Fibroblast of skin of left biceps (primary cell): ENCODE measurements at places on chromosomes 1 and 21.
A peak's percentile ranks its signal among the peaks of the same experiment; 100 is the strongest.

- no peak for DNase-seq
Observed at GRCh38 chr1:201504799-201505502, 2.0 kb downstream of the CSRP1 start.

GRCh38 chr1:164256456-164256855 is 302.5 kb upstream of the PBX1 start:
- no peak for DNase-seq

DNA sequence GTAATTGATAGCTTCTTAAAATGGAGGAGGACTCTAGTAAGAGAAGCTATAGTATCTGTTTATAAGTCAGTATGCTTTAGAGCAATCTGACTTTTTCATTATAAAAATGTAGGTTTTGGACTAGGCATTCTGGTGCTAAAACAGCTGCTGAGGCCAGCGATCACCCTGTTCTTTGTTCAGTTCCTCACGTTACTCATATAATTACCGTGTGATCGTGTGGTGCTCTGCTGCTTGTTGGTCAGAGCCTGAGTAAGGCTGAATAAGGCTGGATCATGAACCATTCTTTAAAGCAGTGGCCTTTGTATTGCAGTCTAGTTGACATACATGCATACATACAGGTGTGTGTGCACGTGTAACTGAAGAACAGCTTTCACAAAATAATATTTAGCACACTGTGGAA is 25.2 kb downstream of the CDC42 start:
- DNase-seq, result no peak

DNA sequence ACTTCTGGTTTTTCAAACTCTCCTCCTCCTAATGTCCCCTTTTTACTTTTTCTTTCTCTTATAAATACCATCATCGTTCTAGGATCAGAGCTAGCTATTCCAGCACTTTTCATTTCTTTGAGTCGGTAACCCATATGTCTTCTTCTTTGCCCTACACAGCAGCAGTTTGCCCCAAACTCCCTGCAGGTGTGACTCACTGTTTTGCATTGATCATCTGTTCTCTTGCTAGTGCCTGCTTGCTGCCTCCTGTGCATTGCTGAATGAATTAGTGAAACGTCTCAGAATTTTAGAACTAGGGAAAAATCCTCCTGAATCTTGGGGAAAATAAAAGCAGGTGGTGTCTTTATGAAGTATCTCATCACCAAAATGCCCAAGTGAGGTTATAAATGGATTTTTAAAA is 21.7 kb downstream of the KCNK2 start:
- no peak for DNase-seq

- DNase-seq, result no peak
Observed at GRCh38 chr1:33610391-33610790, 137.9 kb downstream of the ZSCAN20 start.

GRCh38 chr1:78240755-78241154 is 195.0 kb downstream of the GIPC2 start:
- DNase-seq, result peak; percentile 34

DNA sequence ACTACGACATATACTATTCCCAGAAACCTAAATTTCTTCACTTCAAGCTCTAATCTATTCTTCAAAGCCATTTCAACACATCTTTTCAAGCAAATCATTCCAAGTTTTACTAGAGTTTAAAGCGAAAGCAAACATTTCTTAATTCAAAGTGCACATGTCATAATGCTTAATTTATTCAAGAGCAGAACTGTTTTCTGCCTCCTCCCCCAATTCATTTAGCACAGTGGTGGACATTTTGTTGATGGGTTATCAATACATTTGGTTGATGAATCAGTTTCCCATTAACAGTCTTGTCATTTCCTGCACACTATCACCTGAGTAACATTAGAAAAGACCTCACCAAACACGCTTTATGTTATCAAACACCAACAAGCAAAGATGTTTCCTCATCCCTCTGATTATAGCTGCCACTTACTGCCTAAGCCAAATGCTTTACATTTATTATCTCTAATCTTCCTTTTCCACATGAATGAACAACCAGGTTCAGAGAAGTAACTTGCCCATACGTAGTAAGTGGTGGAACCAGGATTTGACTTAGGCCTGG is 2.0 kb downstream of the SRSF4 start:
- no peak for DNase-seq

- DNase-seq, result no peak
Observed at GRCh38 chr1:72062584-72062983, 219.8 kb downstream of the NEGR1 start.

GRCh38 chr1:19153169-19153568 is 56.9 kb downstream of the UBR4 start:
- no peak for DNase-seq
